NCI-H82 (cell line): ENCODE measurements at places on chromosomes 12 and 14.

- no peak for DNase-seq
Measured at GRCh38 chr14:102817942-102818940, 41.0 kb downstream of the TRAF3 start.

- no peak for DNase-seq
Measured at GRCh38 chr12:41019461-41019860, 168.7 kb upstream of the PDZRN4 start.

DNA sequence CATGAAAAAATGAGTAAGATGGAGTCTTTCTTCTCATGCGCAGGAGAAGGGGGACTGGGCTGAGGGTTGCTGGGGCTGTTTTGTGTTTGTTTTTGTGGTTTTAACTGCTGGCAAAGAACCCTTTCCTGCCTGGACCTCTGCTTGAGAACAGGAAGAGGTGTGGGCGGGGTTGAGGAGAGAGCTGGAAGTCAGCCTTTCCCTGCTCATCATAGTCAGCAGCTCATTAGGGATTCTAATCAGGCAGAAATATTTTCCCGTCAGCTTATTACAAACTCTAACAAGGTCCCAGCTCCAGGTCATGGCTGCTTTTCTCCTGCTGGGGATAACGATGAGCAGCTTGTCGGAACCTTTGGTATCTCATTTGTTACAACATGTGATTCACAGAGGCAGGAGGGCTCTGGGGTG is 185.0 kb upstream of the NRXN3 start:
- DNase-seq, result no peak

DNA sequence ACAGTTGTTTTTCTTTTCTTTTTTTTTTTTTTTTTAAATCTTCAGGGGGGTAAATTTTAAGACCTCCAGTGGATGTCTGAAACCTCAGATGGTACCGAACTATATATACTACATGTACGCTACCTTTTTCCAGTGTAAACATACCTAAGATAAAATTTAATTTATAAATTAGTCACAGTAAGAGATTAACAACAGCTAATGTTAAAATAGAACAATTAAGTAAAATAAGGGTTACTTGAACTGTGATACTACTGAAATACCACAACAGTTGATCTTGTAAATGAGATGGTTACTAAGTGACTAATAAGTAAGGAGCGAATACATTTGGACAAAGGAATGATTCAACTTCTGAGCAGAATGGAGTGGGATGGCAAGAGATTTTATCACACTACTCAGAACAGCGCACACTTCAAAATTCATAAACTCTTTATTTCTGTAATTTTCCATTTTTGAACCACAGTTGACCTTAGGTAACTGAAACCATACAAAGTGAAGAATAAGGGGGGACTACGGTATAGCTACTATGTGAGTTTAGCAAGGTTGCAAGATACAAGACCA is 80.5 kb upstream of the PCED1B start:
- DNase-seq, result no peak

DNA sequence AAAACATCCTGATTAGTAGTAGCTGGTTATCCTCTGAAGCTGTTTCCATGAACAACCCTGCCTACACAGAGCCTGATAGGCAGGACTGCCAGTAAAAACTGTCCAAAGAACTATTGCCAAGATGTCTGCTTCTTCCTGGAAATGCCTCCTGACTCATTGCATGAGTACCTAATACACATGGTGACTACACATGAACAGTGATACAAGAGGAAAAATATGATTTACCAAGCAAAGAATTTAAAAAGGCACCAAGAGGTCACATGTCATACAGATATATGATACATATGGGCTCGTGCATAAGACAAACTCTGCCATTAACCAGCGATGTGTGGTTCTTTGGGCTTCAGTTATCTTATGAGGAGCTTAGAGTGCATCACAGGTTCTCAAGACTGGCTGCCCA is 552.3 kb downstream of the SLC16A7 start:
- DNase-seq, result no peak

DNA sequence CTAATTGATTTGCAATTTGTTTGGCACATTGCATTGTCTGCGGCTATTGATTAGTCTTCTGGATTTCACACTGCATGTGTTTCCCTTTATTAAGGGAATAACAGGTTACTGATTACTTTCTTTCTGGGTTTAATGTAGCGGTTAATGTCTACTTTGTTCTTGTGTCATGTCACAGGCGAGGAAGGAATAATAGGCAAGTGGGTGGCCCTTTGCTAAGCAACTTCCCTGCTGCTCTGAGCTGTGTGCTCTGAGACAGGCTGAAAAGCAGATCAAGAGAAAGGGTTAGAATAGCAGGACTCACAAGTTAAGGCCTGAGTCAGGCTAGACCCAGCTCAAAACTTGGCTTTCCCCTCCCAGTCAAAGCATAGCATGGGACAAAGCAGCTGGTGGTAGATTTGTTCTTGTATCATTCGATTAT is 77.2 kb downstream of the NKX2-1 start:
- no peak for DNase-seq

DNA sequence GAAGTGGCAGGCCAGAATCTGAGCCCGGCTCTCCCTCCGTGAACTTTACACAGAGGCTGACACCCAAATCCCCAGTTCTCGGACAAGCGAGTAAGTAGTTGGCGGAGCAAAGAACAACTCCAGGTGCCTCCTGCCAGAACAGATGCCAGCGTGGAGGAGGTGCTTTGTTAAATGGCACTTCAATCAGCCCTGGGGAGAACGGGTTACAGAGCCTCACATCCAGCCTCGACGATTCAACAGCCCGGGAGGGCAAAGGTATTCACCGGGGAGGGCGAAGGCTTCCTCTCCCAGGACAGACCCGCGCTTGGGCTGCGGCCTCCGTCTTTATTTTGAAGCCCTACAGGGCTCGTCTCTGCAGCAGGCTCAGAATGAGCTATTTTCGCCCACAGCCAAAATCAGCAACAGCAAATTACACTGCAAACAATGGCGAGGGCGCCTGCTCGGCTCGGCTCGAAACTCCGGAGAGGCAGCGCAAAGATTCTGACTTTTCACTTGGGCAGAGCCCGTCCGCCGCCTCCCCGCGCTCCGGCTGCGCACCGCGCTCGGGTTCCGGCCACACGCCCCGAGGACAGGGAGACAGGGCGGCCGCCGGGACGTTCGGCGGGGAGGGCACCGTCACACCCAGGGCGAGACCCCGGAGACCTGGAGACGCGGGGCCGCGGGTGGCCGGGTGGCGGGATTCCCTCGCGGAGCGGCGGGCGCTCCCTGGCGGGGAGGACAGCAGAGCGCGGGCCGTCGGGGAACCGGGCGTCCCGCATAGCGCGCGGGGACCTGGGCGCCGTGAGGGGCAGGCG is 811 bp downstream of the TMCC3 start:
- peak; percentile 28 for DNase-seq

DNA sequence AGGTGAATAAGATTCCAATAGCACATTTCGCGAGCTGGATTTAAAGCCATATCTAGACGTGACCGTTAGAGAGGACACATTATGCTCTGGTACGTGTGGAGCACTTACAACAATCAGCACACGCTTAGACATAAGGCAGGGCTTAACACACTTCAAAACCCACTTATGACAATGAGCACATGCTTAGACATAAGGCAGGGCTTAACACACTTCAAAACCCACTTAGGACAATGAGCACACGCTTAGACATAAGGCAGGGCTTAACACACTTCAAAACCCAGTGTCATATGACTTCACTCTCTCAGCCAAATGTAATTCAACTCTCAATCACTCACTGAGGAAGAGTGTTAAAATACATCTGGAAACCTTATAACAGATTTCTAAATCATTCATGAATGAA is 11.2 kb upstream of the PLD4 start:
- peak; percentile 86 for DNase-seq

DNA sequence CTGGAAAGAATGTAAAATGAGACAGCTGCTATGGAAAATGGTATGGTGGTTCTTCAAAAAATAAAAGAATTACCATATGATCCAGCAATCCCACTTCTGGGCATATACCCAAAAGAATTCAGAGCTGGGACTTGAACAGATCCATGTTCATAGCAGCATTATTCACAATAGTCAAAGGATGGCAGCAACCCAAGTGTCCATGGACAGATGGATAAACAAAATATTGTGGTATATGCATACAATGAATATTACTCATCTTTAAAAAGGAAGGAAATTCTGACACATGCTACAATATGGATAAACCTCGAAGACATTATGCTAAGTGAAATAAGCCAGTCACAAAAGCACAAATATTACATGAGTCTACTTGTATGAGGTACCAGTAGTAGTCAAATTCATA is 9.1 kb downstream of the RAB2B start:
- DNase-seq, result no peak

DNA sequence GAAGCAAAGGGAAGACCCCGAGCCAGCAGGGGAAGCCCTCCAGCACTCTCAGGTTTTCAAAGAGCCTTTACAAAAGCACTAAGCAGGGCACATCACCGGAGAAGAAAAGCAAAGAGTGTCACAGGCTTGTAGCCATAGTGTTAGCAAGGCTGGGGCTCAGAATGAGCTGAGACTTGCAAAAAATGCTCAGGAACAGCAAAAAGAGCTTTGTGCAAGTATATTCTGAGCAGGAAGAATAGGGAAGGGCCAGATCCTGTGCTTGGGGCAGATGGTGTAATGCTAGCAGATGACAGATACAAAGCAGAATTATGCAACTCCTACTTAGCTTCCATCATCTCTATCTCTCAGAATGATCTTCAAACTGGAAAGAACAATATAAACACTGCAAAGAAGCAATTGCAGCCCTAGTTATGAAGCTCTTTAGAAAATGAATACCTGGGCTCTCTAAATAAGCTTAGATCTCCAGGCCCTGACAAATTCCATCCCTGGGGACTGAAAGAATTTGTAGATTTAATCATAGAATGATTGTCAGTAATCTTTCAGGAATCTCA is 23.7 kb upstream of the PARP11 start:
- peak; percentile 11 for DNase-seq

DNA sequence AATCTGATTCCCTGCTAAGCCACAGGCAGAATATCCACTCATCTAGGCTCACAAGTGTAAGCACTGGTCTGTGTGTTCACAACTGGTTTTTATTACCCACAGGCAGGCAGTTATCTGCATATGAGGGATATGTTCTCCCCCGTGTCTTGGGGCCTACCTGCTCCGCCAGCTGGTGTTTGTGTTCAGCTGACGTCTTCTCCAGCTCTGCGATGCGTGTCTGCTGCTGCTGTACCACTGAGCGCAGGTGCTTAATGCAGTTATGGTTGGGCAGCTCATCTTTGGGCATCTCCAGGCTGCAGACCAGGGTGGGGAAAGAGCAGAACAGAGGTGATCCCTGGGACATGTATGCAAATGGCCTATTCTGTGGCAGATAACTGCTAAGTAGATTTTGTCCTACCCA is 13.7 kb downstream of the RNF41 start:
- no peak for DNase-seq

- no peak for DNase-seq
Measured at GRCh38 chr12:109741970-109742703, 28.5 kb downstream of the FAM222A start.

GRCh38 chr12:113936460-113936859 is 29.7 kb downstream of the RBM19 start:
- peak; percentile 5 for DNase-seq

DNA sequence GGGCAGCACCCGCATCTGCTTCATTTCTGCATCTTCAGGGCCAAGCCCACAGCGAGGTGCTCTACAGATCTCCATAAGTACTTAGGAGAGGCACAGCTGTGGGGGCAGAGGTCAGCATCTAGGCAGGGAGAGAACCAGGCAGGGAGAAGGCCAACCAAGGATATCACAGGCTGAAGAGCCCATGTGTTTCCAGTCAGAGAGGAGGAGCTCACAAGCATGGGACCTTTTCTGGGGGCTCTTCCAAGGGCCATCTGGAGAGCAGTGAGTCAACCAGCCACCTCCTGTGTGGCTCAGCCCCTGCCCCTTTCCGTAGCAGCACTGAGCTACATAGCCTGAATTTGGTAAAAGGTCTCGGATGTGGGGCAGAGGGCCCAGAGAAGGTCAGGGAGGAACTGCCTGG is 78.5 kb downstream of the ARL6IP4 start:
- DNase-seq, result peak; percentile 26

- DNase-seq, result peak; percentile 96
Measured at GRCh38 chr12:15540469-15540872, 218.2 kb downstream of the PTPRO start.

GRCh38 chr12:122003651-122004611 is 17.8 kb upstream of the BCL7A start:
- no peak for DNase-seq

GRCh38 chr14:50394713-50395112 is 2.0 kb downstream of the CDKL1 start:
- no peak for DNase-seq

DNA sequence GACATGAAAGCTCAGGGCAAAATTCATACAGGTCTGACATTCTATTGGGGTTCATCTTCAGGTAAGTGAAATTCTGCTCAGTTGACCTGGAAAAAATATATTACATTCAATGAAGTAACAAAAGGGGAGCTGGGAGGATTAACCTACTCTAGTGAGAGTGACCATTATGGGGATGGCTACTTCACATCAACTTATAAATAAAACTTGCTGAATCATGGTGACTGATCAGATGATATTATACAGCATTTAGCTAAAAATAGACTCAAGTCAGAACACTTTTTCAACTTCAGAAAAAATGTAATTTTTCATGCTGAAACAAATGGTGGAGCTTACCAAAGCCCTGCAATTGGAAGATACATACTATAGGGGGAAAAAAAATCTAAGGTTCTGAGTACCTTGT is 800.2 kb downstream of the FSCB start:
- no peak for DNase-seq

- no peak for DNase-seq
Measured at GRCh38 chr14:72380456-72380855, 448.2 kb downstream of the RGS6 start.

DNA sequence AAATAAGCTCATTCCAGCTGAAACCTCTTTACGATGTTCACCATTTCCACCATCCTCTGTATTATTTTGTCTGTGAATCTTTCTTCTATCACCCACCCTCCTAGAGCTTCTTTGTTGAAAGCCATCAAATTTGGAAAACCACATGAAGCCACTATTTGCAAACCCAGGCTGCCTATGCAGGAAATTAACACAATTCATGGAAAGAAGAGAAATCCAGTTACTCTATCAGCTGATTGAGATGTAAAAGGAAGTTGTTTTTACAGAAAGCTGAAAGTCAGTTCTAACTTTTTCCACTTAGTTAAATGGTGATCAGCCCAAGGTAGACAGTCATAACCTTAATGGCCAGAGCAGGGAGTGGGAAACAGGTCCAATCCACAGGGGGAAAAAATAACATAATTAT is 6.6 kb downstream of the RHOJ start:
- no peak for DNase-seq

DNA sequence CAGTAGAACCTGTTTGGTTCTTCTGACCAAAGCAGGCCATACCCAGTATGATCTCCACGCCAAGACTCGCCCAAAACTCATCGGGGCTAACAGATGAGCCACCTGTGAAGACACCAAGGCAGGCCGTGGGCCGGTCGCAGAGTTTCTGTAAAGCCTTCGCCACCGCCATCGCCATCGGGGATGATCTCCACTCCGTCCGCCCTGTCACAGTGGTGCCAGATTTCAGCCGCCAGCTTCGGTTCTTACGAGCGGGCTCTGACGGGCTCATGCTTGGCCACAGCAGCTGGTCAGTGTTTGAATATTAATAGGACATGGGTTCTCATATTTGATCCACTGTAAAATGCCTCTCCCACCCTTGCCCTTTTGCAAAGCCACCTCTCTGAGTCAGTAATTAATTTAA is 113.2 kb upstream of the TMEM132D start:
- no peak for DNase-seq
